LHCN-M2 (cell line): ENCODE measurements at places on chromosomes 5 and 9.
A peak's percentile ranks its signal among the peaks of the same experiment; 100 is the strongest.

GRCh38 chr5:14407051-14407450, 174.5 kb upstream of the OTULINL start:
- DNase-seq, result no peak

GRCh38 chr5:178389796-178390195, 157.2 kb upstream of the PHYKPL start:
- no peak for DNase-seq

DNA sequence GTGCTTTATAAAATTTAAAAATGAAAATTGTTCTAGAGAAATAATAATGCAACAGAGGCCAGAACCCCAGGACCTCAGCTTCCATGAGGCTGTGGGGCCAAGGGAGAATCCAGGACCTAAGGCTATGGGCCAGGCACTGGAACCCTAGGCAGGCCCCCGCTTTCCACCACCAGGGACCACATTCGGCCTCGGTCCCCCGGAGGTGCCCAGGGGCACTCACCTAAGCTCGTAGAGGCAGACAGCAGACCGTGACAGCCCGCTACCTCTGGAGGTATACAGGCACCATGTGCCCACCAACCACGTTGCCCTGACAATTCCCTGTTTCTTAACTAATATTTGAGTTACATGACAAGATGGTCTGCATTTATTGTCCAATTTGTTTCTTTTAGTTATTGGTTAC, 49.5 kb upstream of the MROH2B start:
- DNase-seq, result no peak

GRCh38 chr5:127586811-127587210, 62.1 kb upstream of the CTXN3 start:
- DNase-seq, result no peak

DNA sequence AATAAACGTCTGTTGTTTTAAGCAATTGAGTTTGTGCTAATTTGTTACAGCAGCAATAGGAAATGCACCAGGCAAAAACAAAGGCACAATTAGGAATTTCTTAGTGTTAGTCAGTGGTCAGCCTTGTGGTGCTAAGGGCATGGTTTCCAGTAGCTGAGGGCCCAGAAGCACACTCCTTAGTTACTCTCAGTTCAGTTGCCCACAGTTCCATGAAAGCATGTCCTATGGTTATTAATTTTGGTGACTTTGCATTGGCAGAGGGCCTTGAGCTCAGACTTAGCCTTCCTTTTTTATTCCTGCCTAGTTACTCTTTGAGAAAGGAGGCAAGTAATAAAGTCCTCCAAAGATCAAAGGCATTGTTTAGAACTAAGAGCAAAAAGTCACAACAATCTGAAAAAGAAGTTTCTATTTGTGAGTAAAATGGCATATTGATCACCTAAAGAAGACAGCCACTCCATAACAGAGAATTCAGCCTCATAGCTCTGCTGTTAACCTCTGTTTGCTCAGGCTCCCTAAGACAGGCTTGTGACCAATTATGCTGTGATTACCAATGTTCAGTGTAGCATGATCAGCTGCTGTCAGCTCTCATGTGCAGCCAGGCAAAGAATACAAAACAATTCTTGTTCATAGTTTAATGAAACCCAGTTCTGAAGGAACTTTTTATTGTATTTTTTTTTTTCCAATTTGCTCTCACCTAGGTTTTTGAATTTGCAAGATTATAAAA, 57.0 kb upstream of the MROH2B start:
- DNase-seq, result no peak

- no peak for DNase-seq
Observed at GRCh38 chr5:92637960-92638359, 943.1 kb downstream of the NR2F1-AS1 start.

GRCh38 chr9:71665247-71665646, 103.1 kb downstream of the CEMIP2 start:
- peak; percentile 57 for DNase-seq

DNA sequence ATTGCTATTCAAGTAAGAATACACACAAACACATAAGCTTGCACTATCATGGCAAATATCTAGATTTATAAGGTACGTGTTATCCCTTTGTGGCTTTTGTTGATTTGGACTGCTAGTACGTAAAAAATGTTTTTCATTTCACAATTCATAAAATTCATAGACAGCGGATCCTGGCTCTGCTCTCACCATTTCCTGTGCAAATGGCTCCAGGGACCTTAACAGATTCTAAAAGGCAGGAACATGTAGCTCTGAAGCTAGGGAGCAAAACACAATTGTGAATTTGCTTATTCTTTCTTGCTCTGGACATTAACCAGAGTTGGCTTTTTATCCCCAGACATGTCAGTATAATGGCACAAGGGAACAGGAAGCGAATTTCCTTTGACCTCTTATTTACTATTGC, 1019.9 kb upstream of the WWC1 start:
- no peak for DNase-seq

DNA sequence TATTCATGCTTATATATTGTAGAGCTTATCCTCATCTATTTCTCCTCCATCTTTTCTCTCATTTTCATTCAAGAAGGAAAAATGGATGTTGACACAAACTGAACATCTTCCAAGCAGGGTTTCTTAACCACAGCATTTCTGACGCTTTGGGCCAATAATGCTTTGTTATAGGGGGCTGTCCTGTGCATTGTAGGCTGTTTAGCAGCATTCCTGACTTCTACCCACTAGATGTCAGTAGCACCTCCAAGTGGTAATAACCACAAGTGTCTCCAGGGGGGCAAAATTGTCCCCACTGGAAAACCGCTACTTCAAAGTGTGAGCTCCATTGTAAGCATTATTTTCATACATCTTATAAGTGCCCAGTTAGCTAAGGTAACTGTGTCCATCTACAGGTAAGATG, 2.6 kb upstream of the TXNDC8 start:
- peak; percentile 29 for DNase-seq

DNA sequence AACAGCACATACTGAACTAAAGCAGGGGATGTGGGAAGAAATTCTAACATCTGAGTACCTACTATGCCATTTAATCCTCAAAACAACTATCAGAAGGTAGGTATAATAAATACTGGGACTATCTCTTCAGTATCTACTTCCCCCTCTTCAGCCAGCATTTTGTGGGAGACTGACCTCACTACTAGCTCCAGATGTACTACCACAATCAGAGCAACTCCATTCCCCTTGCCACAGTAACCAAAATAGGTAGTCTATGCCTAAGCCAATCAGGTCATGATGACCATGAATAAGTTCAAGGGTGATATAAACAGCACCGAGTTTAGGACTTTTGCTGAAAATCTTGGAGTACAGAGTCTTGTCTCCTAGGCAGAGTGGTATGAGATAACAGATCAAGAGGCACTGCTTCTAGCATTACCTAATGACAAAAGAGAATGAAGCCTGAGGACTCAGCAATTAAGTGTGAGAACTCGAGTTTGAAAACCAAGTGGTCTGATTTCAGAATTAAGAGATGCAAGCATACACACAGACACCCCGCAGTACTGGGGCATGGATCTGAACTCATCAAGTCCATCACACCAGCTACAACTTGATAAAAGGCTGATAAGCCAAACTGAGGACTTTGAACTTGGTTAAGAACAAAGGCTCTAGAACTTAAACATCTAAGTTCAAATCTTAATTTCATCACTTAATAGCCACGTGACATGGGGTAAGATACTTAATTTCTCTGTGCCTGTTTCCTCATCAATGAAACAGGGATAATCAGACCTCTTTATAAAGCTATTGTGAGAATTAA, 9.7 kb downstream of the FNIP1 start:
- DNase-seq, result no peak

GRCh38 chr5:122661496-122662180, 113.2 kb upstream of the SNX2 start:
- peak; percentile 19 for DNase-seq

- no peak for DNase-seq
Observed at GRCh38 chr9:89715318-89715858, 110.6 kb downstream of the GADD45G start.

DNA sequence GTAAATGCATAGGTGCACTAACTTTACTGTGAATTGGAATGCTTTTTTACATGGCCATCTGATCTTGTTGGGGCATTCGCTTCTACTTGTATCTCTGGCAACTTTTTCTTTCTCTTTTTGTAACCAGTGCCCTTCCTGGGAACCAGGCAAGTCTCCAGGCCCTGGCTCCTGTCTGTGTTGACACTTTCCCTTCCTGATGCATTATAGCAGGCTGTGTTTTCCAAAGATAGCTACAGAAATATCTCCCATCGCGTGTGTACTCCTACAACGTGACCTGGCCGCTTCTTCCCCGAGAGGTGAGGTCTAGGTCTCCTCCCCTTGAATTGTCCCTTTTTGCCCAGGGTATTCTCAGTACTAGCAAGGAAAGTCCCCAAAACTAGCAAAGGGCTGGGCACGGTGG, 81.1 kb upstream of the SPIN1 start:
- no peak for DNase-seq

- DNase-seq, result no peak
Observed at GRCh38 chr5:123059455-123059854, 22.9 kb upstream of the PPIC start.

- no peak for DNase-seq
Observed at GRCh38 chr9:8651070-8651845, 851.7 kb upstream of the DMAC1 start.

GRCh38 chr5:117982691-117983090, 1005.7 kb downstream of the DTWD2 start:
- no peak for DNase-seq

GRCh38 chr5:147190331-147190730, 44.5 kb upstream of the STK32A start:
- peak; percentile 68 for DNase-seq

- DNase-seq, result peak; percentile 65
Observed at GRCh38 chr5:154367101-154367500, 78.7 kb upstream of the SAP30L start.

GRCh38 chr5:40680741-40681362, 1.1 kb downstream of the PTGER4 start:
- peak; percentile 53 for DNase-seq

GRCh38 chr5:178320281-178320855, 87.8 kb upstream of the PHYKPL start:
- DNase-seq, result peak; percentile 44

DNA sequence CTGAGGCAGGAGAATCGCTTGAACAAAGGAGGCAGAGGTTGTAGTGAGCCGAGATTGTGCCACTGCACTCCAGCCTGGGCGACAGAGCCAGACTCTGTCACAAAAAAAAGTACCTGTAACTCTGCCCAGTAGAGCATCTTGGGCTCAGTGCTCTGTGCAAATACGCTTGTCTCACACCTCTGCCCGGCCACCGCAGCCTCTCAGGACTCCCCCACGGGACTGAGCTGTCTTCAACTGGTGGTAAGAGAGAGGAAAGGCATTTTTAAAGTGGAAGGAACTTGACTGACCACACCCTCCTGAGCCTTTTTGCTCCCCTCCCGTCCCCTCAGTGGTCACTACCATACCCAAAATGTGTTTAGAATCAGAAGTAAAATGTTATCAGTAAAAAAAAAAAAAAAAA, 174.3 kb upstream of the PIK3R1 start:
- DNase-seq, result no peak

DNA sequence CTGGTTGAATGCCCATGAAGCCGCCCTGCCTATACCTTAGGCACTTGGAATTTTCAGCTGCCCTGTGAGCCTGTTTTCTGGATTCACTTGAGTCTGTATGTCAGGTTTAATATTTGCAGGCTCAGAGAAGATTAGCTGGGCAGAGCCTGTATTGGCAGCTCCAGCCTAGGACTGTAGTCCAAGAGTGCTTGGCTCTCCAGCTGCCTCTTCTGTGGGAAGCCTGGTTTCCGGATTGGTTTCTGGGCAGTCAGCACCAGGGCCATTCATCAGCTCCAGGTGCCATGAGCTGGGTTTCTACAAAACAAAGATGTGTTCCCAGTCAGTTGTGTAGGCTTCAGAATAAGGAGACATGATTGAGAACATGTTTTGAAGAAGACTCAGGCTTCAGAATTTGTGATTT, 90.1 kb downstream of the ARHGAP26 start:
- no peak for DNase-seq

DNA sequence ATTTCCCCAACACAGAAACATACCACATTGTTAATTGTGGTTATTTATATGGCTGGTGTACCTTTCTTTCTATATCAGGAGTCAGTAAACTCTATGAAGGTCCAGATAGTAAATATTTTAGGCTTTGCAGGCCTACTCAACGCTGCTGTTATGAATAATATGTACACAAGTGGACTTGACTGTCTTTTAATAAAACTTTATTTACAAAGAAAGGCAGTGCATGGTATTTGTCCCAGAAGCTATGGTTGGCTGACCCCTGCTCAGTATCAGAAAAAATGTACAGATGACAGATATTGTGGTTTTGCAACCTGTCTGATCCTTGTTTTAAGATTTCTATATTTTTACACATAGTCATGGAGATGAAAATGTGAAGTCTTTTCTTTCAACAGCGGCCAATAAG, 5.7 kb downstream of the MTRR start:
- DNase-seq, result no peak

DNA sequence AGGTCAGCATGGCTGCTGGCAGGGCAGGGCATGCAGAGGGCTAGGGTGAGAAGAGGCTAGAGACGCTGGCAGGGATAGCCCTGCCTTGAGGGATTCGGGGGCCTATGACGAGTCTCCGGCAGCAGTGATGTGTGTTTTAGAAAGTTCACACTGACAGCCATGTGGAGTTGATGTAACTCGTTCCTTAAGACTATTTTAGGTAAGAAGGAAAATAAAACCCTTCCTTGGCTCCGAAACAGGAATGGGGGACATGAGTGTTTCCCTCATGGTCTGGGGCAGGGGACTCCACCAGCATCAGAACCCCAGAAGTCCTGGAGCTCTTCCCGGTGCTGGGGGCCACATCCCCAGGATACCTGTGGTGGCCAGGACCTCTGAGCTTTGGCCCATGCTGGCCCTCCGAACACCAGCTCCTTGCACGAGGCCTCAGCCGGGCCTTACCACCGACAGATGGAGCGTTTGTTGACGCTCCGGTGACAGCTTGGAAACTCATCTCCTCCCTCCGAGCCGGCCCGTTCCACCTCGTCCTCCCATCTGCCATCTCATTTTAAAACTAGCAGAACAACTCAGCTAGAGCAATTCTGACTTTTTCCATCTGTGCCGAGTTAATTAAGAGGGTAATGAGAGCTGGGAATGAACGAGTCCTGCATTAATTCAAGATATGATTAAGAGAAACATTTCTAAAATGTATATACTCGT, 337.7 kb downstream of the CDK5RAP2 start:
- DNase-seq, result no peak

DNA sequence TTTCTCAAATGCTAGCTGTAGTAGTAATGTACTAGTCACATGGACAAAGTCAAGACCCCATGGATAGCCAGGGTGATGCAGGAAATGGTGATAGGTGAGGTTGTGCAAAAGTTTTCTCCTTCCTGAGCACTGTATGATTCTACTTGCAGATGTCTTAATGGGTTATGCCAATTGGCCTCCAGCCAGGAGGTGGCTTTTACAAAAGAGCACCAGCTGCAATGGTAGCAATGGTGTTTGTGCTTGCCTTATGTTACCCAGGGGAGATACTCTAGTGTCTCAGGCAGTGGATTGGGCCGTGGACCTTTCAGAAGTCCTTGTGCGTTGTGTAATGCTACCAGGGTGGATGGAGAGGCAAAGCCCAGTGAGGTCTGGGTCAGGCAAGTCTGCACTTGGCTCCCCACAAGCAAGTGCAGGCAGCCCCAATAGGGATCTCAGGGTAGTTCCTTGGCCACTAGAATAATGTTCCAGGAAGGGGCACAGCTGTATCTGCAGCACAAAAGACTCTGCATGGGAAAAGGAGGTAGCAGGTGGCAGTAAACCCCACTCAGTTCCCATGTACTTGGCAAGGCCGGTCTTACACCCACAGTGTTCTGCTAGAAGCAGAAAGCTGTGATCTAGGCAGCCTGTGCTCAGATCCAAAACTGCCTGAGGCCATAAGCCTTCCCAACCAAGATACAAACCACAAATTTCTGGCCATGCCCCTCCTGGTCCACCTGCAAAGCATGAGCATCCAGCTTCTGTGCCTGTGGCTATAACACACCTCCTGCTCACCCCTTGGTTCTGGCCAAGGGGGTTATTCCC, 46.4 kb upstream of the EDIL3 start:
- DNase-seq, result peak; percentile 57
